Adipose tissue (tissue), 3 donors: ENCODE measurements at places on chromosomes 7 and 10. TPM values are rescaled to one million over a fixed set of nuclear protein-coding genes. Genes with fewer than 3 reads are reported as not detected.

OPN4 gene
- polyA plus RNA-seq, result 0.18 TPM

ENTPD1 gene
- 8.8 TPM for polyA plus RNA-seq

COL28A1 gene
- polyA plus RNA-seq, result 0.51 TPM

PVRIG gene
- polyA plus RNA-seq, result 0.76 TPM

SLC35G1 gene
- polyA plus RNA-seq, result 2.7 TPM

HOGA1 gene
- polyA plus RNA-seq, result 1.2 TPM

RSBN1L gene
- 5.5 TPM for polyA plus RNA-seq

ANXA8 gene
- 0.20 TPM for polyA plus RNA-seq

METTL2B gene
- polyA plus RNA-seq, result 6.9 TPM

HOXA9 gene
- polyA plus RNA-seq, result 6.3 TPM

ODAD2 gene
- 0.02 TPM for polyA plus RNA-seq

CLCN1 gene
- not detected for polyA plus RNA-seq

MMP21 gene
- 0.13 TPM for polyA plus RNA-seq

PBLD gene
- polyA plus RNA-seq, result 4.5 TPM

ABCB8 gene
- polyA plus RNA-seq, result 24.0 TPM

SLC18A3 gene
- polyA plus RNA-seq, result not detected

KCNMA1 gene
- 5.1 TPM for polyA plus RNA-seq

UFSP1 gene
- 6.2 TPM for polyA plus RNA-seq

TWIST1 gene
- polyA plus RNA-seq, result 31.8 TPM

HYAL4 gene
- not detected for polyA plus RNA-seq

TEX47 gene
- not detected for polyA plus RNA-seq

HHEX gene
- polyA plus RNA-seq, result 13.8 TPM
